ENCODE measurements at places on chromosomes 12 and 14.
A peak's percentile ranks its signal among the peaks of the same experiment; 100 is the strongest.

DNA sequence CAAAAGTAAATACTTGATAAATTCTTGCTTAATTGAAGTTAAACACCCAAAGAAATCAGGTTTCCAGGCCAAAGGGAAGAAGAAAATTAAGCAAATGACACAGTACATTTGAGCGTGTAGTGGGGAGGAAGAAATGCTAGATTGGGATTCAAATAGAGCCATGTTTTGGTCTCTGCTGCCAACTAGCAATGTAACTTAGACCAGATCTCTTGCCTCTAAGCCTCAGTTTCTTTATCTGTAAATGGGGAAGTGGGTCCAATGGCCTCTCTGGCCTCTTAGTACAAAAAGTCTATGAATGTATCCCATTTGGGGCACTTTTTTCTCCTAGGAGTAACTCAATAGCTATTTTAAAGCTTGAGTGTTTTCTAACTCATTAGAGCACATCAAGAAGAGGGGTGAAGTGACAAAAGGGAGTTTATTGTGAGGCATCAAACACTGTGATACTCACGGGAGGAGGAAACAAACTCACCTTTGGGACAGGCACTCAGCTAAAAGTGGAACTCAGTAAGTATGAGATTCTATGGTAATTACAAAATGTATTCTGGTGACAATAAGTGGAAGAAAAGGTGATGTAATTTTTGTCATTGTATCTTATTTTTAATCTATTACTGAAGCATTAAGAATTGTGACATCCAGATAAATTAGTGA is 55.8 kb downstream of the DAD1 start:
- no peak for DNase-seq

DNA sequence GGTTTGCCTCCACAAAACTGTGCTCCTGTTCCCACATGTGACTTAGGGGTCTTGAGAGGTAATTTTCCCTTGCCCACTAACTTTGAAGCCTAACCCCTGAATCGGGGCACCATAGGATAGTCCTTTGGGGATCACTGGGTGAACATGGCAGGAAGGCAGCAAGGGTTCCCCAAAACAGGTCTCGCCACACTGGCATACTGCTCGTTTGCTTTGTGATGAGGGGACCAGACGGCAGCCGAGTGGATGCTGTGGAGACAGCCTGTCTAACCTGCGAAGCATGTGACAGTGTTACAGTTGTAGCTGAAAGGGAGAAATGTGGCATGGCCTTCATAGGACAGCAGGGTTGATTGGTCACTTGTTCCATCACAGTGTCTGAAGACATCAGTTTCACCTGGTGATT is 42.4 kb downstream of the UBE3B start:
- no peak for DNase-seq

GRCh38 chr12:93234641-93235040 is 143.1 kb upstream of the NUDT4 start:
- DNase-seq: no peak

DNA sequence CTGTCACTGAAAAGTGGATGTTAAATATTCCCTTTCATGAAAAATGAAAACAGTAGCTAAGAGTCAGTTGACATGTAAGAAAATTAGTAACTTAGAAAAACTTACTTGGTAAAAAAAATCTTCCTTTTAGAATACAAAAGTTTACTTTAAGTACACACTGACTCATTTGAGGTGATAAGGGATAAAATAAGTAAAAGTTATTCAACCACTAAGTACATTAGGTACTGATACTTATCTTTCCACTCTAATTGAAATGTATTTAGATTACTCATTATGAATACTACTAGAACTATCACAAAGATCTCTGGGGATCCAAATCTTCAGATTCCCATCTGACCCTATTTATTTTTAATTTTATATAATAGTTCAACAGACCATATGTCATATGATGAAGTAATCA is 12.2 kb downstream of the SYCP3 start:
- DNase-seq: no peak

GRCh38 chr12:23803540-23803939 is 145.9 kb downstream of the SOX5 start:
- DNase-seq: no peak

GRCh38 chr14:58633831-58634230 is 3.9 kb upstream of the DACT1 start:
- DNase-seq: no peak

- no peak for DNase-seq
These were observed 37.1 kb downstream of the LRRK2 start for GRCh38 chr12:40261937-40262336.

DNA sequence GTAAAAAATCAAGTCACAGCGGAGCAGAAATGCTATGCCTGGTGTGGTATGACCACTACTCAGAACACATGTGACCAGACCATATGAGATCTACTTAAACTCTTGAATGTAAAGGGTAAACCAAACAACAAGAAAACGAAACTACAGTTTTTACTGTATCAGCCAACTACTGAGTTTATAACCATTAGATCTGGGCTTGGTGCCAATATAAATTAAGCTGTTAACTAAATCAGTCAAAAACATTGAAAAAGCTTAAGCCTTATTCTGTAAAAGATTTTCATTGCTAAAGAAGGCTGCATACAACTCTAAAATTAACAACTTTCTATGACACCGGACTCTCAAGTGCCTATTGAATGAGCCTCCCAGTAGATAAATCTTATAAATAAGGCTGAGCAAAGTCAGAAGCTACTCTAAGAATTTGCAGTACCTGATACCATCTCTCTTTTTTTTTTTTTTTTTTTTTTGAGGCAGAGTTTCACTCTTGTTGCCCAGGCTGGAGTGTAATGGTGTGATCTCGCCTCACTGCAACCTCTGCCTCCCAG is 35.4 kb downstream of the SPTLC2 start:
- DNase-seq: no peak

- DNase-seq: peak; percentile 81
These were observed 50.0 kb downstream of the NCOR2 start for GRCh38 chr12:124517260-124518050.

DNA sequence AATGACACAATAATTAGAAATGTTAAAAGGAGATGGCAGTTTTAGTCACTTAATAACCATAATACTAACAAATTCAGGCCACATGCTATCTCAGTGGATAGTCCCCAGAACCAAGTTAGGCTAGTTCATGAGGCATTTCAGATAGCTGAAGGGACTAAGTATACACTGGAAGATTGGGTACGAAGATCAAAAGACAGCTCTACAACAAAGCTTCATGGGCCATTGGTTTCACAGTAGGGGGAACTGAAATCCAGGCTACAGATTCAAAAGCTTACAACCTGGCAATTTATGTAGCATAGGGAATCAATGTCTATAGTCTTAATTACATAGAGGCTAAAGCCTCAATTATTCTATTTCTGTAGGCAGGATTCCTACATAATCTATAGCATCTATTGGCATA is 343.0 kb downstream of the RGS6 start:
- no peak for DNase-seq

DNA sequence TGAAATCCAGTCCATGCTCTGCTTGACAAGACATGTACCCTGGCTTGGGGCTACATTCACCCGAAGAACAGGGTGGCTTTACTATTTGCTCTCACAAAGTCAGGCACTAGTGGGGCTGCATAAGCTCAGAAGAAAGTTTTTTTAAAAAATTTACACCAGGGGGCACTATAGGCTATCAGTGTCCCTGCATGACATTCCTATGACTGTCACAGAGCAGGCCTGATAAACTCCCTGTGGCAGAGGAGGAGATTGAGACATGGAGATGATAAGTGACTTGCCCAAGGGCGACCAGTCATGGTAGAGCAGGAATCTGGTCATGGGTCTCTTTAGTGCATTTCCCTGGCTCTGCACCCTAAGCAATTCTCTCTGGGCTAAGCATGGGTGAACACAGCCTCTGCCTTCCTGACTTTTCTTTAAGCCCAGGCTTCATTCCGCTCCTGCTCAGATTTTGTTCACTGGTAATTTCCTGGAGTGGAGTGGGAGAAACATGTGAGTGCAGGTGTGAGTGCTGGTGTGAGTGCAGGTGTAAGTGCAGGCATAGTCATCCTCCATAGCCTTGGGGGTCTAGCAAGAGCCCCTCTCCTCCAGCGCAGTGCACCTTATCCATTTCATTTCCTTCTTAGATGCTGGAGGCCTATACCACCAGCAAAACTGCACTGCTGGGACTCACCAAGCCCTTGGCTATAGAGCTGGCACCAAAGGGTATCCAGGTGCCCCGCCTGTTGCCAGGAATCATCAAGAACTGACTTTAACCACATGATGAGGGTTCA is 91.6 kb downstream of the DHRS2 start:
- DNase-seq: no peak

GRCh38 chr12:57888409-57889157 is 42.1 kb upstream of the CTDSP2 start:
- DNase-seq: no peak

GRCh38 chr12:126899926-126900792 is 1366.8 kb upstream of the TMEM132C start:
- DNase-seq: no peak

DNA sequence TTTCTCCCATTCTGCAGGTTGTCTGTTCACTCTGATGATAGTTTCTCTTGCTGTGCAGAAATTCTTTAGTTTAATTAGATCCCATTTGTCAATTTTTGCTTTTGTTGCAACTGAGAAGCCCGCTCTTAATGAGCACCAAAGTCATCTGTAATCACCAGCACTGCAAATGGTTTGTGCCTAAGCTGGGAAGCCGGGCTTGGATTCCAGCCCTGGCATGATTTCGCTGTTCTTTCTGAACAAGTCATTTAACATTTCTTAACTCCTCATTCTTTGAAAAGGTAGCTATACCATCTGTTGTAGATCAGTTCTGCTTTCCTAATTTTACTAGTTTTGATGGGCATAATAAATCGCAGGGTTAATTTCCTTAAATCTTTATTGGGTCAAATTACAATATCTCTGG is 32.1 kb downstream of the PIWIL1 start:
- DNase-seq: no peak

- DNase-seq: no peak
These were observed 79.7 kb downstream of the KSR2 start for GRCh38 chr12:117889098-117889497.

DNA sequence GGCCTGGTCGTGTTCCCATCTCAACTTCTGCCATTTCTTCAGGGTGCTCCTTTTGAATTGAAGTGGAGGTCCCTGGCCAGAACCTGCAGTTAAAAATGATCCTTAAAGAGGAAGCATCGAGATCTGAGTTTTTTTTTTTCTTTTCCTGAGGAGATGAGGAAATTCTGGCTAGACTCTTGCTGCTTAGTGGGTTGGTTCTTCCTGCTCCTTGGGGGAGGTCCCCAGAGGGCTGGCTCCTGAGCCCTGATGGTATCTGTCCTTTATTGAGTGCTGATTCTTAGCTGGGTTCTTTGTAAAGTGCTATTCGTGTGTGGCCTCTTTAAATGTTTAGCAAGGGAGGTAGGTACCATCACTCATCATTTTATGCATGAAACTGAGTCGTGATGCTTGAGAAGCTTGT is 11.7 kb downstream of the PELI2 start:
- DNase-seq: no peak

GRCh38 chr14:93331002-93331727 is 1.7 kb downstream of the BTBD7 start:
- no peak for DNase-seq

GRCh38 chr12:107339487-107339886 is 246.1 kb upstream of the CRY1 start:
- DNase-seq: no peak

GRCh38 chr14:36478782-36479181 is 41.2 kb downstream of the NKX2-1 start:
- DNase-seq: no peak

DNA sequence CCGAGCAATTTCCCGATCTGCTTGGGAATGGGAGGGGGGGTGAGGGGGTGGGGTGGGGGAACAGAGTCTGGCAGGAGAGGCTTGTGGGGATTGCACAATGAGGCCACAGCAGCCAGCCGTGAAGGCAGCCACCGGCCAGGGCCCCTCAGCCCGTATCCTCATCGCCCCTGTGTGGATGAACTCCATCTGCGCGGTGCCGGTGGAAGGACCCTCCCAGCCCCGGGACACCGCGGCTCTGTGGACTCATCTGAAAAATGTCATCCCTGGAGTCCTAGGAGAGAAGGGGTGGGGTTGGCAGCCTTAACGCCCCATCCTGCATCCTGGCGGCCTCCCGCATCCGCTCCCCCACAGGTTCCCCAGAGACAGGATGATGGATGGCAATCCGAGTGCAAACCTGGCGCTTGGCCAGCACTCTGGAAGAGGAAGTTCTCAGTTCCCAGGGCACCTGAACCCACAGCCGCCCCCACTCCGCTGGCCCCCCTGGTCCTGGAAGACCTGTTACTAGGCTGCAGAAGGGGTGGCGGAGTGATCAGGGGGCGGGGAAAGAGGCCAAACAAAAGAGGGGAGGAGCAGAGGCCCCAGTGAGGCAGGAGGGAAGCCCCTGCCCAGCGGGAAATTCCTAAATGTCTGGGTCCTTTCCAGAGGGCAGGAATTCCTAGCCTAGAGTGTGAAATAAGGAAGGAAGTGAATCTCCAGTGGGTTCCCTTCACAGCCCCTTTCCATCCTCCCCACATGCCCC is 1.2 kb upstream of the TNFAIP2 start:
- peak; percentile 89 for DNase-seq

GRCh38 chr12:27297566-27297965 is 35.1 kb upstream of the BMAL2 start:
- DNase-seq: no peak

- peak; percentile 53 for DNase-seq
These were observed 89.8 kb downstream of the BTG1 start for GRCh38 chr12:92055877-92056276.

DNA sequence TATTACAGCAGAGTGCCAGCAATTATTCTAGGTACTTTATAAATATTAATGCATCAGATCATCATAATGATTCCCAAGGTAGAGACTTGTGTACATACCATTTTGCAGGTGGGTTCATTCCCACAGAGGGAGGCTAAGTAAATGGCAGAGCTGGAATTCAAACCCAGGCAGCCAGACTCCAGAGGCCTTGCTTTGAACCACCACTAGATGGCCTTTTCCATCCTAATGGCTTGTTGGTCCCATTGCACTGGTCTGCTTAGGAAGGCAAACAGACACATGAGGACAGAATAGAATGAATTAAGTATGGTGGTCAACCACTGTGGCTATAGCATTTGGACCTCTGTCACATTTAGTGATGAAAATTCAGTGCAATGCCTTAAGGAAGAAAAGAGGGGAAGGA is 158.7 kb downstream of the METTL25 start:
- DNase-seq: no peak

GRCh38 chr12:113142173-113142885 is 6.8 kb upstream of the RASAL1 start:
- DNase-seq: peak; percentile 76

- no peak for DNase-seq
These were observed at the start of gene SLC24A4 for GRCh38 chr14:92323011-92323915. Gene SLC24A4, plus strand, starts transcription at chr14:92323165. Its CDS starts 666 bp downstream, at chr14:92323831.

GRCh38 chr12:83960767-83961166 is 951.8 kb downstream of the SLC6A15 start:
- DNase-seq: no peak
